ENCODE measurements at places on chromosomes 2 and 18. TPM values are rescaled to one million over a fixed set of nuclear protein-coding genes. Genes with fewer than 3 reads are reported as not detected.

GRCh38 chr2:119177171-119177837 lies 18.8 kb upstream of the C1QL2 start:
- no peak for DNase-seq

- DNase-seq = no peak
Observed at GRCh38 chr2:201233812-201234662, 26.3 kb upstream of the CASP8 start.

- DNase-seq = no peak
Observed at GRCh38 chr2:223051693-223052289, at the start of gene KCNE4. TSS of gene KCNE4 (plus strand) at chr2:223052190. CDS start at chr2:223052831, 641 bp downstream.

- DNase-seq = no peak
Observed at GRCh38 chr2:222876947-222877346, 16.1 kb downstream of the ACSL3 start.

DNA sequence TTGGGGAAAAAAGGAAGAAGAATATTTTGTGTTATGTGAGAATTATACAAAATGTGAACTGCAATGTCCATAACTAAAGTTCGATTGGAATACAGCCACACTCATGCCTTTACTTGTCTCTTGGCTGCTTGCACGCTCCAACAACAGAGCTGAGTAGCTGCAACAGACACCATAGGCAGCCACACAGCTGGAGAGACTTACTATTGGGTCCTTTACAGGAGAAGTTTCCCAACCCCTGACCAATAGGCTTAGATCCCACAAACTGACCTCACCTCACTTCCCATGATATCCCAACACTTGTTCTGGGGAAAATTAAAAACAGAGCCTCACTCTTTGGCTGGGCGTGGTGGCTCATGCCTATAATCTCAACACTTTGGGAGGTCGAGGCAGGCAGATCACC lies 213.8 kb downstream of the SH3BP4 start:
- DNase-seq = no peak

- DNase-seq = no peak
Observed at GRCh38 chr2:85994421-85994777, 105.6 kb upstream of the ST3GAL5 start.

GRCh38 chr2:235640926-235641723 lies 147.3 kb downstream of the AGAP1 start:
- DNase-seq = no peak

- no peak for DNase-seq
Observed at GRCh38 chr18:75530566-75531211, 103.2 kb upstream of the SMIM21 start.

DNA sequence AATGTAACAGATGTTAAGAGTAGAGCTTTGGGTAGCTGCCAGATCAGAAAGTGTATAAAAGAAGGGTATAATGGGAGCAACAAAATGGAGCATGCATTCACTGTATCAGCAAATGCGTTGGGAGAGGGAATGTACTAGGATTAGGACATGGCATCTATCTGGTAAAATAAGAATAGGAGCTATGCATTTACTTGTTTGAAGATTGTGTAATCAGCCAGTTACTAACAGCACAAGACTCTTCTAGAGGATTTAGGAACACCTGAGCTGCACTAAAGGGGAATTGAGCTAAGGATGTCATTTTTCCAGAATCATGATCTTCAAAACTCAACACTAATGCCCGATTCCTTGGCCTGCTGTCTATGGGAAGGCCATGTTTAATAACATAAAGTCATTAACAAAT lies 394.2 kb upstream of the TNP1 start:
- DNase-seq = no peak

DNA sequence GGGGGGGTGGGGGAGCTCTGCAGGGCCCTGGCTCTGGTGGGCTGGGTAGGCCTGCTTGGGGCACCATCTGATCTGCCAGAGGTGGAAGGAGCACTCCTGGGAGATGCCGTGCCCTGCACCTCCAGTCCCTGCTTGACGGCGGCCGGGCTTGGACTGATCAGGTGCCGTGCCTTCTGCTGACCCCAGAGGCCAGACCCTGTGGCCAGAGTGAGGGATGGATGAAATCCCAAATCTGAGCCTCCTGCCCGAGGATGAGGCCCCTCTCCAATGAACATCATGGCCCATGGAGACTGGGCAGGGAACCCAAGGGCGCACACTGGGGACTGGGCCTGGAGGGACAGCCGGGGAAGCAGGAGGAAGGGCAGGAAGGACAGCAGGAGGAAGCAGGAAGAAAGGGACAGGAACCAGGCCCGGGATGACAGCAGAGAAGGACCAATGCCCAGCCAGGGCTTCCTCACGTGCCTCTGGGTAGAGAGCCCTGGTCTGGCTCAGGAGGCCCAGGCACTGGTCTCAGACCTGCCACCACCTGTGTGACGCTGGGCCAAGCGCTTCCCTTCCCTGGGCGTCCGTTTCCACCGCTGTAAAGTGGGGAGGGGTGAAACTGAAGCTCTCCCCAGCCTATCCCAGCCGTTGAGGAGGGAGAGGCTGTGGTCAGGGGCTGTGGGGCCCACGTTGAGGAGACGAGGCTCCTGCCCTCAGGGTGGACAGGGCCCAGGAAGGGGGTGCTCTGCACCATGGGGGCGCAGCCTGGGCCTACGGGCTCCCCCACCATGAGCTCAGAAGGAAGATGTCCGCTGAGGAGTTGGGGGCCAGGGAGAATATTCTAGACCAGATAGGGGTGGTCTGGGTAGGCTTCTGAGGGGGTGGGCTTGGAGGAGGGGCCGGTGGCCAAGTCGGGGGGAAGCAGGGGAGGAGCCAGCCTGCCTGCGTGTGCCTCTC lies 1.0 kb upstream of the GPR35 start:
- no peak for DNase-seq

- no peak for DNase-seq
Observed at GRCh38 chr18:28095631-28096030, 81.3 kb downstream of the CDH2 start.

DNA sequence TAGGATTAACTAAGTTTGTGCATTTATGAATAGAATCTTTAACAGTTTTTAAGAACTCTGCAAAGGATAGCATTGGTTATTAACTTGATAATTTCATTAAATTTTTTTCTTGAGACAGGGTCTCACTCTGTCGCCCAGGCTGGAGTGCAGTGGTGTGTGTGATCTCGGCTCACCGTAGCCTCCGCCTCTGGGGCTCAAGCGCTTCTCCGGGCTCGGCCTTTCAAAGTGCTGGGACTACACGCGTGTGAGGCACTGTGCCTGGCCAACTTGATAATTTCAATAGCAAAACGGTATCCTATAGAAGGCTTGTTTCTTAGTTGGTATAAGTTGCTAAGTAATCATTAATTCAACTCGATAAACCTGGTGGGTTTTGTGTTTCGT lies 38.0 kb downstream of the ADNP2 start:
- no peak for DNase-seq

- no peak for DNase-seq
Observed at GRCh38 chr2:112917856-112918255, 6.9 kb downstream of the IL37 start.

- DNase-seq = no peak
Observed at GRCh38 chr2:70685771-70686171, 82.2 kb downstream of the ADD2 start.

GRCh38 chr18:63160172-63160995 lies 159.2 kb downstream of the BCL2 start:
- DNase-seq = no peak

DNA sequence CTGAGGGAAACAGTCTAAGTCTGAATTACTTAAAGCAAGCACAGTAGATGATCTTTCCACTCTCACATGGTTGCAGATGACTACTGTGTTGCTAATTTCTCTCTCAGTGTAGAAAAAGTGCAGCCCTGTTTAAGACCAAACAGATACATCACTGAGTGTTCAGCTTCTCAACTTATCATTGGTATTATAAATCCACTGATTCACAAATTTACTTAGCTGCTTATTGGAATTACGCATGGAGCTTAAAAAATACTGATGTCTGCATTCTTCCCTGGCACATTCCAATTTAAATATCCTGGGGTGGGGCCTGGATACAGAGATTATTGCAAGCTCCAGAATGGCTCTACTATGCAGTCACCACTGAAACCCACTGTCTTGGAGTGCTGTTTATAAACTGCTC lies 411.2 kb downstream of the RND3 start:
- DNase-seq = no peak

- DNase-seq = no peak
Observed at GRCh38 chr2:73451263-73451972, 65.8 kb downstream of the ALMS1 start.

GRCh38 chr18:46672062-46672970 lies 15.3 kb upstream of the LOXHD1 start:
- DNase-seq = no peak

DNA sequence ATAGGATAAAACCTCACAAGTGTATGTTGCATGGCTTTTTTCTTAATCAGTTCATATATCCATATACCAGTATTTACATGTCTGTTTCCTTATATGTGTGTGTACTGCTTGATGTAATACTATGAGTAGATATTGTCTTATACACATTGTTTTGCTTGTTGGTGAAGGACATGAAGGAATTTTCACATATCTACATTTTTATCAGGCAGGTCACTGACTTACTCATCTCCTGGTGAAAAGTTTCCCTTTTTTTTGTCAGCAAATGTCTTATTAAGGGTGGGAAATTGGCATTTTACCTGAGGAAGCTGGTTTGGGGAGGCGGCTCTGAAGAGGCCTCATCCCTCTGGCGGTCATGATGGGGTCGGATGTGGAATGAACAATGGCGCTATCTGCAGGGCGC lies 61.4 kb upstream of the LYPD1 start:
- no peak for DNase-seq

DNA sequence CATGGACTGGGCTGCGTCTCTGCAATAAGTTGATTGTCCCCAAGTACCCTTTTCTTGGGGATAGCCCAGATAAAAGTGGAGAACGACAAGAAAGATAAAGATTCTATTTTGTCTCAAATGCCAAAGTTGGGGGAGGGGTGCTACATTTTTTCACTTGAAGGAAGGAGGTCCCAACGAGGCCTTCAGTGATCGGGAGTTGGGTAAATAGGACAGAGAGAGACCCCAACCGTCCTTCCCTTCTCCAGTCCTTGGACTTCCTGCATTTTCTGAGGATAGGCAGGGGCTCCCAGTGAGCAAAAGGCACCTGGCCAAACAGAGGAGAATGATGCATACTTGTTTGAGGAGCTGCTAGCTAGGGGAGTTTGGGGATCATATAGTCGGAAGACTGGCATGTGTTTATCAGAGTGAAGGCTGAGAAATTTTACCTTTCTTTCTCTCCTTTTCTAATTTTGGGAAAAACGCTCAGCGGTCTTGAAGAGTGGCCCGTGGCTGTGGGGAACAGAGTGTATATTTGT lies 3.5 kb upstream of the EN1 start:
- DNase-seq = peak; percentile 24

GRCh38 chr18:5463390-5463789 lies 80.4 kb downstream of the EPB41L3 start:
- DNase-seq = no peak

DNA sequence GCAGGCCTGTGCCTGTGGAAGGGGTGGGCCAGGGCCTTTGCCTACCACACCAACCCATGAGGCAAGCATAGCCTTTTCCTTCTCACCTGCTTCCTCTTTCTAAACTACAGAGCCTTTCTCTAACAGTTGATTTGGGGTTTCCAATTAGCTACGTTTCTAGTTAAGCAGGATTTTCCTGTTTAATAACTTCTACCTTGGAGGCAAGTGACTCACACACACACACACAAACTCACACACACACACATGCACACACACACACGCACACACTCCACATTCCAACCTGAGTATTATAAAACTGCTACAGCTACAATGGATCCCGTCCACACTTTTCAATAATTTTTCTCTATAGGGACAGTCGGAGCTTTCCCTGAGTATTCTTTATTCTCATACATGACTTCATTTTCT lies 84.9 kb downstream of the SOX11 start:
- DNase-seq = no peak

- no peak for DNase-seq
Observed at GRCh38 chr2:175003875-175004729, 1.1 kb downstream of the CHN1 start.

DNA sequence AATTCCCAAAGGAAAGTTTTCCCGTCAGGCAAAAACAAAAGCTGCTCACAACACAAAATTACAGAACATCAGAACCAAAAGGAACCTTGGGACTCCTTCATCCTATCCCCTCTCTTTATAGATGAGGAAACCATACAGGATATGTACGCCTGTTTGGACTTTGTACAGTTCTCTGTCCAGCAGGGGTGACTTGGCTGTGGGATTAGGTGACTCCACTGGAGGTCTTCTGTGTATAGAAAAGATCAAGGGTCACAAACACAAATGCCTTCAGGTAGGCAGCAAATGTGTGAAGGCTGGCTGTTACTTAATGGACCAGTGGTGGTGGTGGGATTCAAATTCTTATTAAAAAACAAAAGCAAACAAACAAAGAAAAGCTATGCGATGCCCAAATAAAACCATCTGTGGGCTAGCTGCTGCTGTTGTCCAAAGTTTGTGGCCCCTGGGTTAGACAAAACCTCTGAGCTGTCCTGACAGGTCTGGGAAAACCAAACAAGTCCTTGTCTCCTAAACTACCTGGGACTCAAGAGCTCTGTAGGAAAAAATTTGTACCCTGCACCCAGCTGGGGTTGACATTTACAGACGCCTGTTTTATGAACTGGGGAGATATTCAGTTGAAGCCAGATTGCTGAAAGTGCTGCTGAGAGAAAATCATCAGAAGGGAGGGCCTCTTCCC lies 1.3 kb upstream of the CEP68 start:
- no peak for DNase-seq

The KCNK3 gene
- 4.1 TPM for total RNA-seq

The TFPI gene
- 27.7 TPM for total RNA-seq

The GPR55 gene
- not detected for total RNA-seq

The GATA6 gene
- total RNA-seq = under 0.01 TPM

The OR6B2 gene
- total RNA-seq = not detected

The ANAPC1 gene
- 56.3 TPM for total RNA-seq

The AQP12B gene
- not detected for total RNA-seq

The CFAP65 gene
- 0.82 TPM for total RNA-seq

The MGAT4A gene
- 38.3 TPM for total RNA-seq

The HEATR5B gene
- total RNA-seq = 125 TPM

The CAPN14 gene
- total RNA-seq = 0.82 TPM

The PPIL3 gene
- 46.5 TPM for total RNA-seq

The C2orf78 gene
- total RNA-seq = not detected

The DOK6 gene
- total RNA-seq = 68.1 TPM

The PTPRM gene
- total RNA-seq = 102 TPM

The NT5C1B gene
- total RNA-seq = not detected

The DOCK10 gene
- total RNA-seq = 10.2 TPM

The AUP1 gene
- 42.0 TPM for total RNA-seq

Measured in frontal cortex (tissue), 4 donors.